ENCODE measurements at places on chromosomes 5 and 9.

DNA sequence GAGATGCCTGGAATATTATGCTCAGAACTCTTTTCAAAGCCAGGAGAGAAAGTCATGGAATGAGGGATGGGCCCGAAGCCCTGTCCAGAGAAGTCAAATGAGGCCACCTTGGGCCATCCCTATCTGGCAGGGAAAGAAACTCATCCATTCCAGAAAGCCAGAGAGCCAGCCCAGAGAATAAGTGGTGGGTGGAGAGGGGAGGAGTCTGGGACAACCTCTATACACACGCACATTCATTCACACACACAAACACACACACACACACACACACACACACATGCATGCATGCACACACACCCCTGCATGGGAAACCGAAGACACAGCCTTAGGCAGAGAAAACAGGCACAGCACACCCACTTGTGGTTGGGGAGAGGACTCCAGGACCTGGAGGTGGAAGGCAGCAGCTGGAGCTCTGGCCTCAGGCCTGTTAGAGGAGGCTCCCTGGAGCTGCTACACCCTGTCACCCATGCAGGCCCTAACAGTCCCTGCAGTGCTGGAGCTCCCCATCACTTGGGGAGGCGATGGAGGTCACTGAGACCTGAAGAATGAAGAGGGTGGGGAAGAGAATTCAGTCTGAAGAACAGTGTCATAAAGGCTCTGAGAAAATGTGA, 38.0 kb downstream of the TGFBI start:
- DNase-seq, result no peak

GRCh38 chr9:116323012-116323411, 169.4 kb downstream of the PAPPA start:
- DNase-seq, result no peak

DNA sequence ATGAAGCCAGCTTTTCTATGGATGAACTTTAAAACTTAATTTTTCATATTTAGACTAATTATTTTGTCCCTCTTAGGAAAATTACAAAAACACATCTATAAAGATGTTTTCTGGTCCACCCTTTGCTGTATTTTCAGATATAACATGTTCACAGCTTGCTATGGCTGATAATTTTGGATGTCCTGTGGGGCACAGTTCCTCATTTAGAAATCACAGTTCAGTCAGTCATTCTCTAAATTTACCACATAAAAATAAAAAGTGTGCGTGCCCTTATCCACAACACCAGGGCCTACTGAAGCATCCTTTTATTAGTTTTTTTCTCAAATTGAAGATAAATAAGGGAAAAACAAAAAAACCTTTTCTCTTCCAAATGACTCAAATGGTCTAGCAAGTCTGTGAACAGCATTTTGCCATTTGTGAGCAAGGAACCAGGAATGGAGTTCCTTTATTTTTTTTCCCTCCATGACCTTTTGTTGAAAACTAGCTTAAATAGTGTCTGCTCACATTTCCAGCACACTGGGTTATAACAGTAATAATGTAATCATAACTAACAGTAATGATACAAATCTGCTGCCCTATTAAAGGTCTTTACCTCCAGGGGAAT, 87.1 kb downstream of the CEMIP2 start:
- no peak for DNase-seq

DNA sequence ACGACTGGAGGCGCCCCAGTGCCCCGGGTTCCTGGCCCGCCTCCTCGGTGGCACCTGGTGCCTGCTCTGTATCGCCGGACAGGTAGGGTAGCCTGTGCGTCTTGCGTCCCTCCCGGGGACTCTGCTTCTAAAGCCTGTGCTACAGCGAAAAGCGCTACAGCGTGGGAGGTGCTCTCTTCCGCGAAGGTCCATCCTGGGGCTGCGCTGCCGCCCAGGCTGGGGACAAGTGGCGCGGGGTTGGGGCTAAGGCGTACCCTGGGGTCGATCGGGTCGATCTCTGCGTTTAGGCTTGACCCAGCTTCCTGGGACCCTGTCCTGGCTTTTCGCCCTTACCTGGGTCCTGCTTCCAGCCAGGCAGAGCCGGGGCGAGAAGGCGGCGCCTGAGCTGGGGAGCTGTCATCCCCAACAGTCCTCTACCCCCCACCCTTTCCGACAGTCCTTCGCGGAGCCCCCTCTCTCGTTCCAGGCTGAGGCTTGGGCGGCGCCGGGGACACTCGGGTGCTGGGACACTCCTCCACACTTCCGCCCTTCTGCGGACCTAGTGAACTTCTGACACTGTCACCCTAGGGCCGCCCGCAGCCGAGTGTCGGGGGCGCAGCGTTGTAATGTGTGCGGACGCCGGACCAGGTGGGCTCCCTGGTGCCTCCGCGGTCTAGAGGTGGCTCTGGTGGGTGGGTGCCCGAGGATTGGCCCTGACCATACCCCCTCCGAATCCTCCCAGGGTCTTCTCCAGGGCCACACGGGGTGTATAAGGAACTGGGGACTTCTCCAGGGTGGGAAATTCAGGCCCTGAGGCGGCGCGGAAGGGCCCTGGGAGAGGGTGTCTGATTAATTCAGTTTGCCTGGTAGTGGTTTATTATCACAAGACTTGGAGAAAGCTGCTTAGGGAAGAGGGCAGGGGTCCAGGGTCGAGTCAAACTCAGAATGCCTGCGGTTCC, 328.2 kb downstream of the SH3GL2 start:
- DNase-seq, result no peak

DNA sequence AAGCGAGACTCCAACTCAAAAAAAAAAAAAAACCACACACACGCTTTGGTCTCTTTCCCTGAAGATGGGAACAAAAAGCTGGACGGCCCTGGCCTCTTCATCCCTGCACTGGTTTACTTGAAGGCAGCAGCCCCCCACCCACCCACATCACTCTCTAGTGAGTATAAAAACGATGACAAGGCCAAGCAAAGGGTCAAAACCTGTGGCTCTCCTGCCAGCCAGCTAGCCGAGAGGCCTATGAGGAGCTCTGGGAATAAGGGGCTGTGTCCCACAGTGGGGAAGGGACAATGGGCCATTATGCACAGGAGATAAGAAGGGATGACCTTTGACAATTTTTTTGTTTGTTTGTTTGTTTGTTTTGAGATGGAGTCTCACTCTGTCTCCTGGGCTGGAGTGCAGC, 13.1 kb downstream of the QRFP start:
- DNase-seq, result no peak

- no peak for DNase-seq
Measured at GRCh38 chr5:122738088-122738487, 36.8 kb upstream of the SNX2 start.

- DNase-seq, result no peak
Measured at GRCh38 chr9:14480526-14480925, 166.6 kb upstream of the NFIB start.

GRCh38 chr5:36611520-36612274, 5.3 kb downstream of the SLC1A3 start:
- DNase-seq, result no peak

GRCh38 chr5:67253911-67254310, 57.3 kb upstream of the CD180 start:
- no peak for DNase-seq

DNA sequence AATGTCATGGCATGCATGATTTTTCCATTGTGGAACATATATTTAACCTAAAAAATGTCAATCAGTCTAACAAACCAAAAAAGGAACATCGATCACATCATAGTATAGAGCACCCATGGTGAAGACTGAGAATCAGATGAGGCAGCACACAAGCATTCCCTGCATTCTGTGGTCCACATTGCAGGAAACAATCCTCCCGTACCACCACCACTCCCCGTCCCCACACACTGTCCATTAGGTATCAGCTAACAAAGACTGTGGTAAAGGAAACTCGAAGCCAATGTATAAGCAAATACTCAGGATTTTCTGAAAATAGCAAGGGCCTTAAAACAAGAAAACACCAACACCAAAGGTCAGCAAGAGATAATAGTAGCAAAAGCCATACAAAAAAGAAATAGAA, 1104.4 kb upstream of the SEMA6A start:
- no peak for DNase-seq

DNA sequence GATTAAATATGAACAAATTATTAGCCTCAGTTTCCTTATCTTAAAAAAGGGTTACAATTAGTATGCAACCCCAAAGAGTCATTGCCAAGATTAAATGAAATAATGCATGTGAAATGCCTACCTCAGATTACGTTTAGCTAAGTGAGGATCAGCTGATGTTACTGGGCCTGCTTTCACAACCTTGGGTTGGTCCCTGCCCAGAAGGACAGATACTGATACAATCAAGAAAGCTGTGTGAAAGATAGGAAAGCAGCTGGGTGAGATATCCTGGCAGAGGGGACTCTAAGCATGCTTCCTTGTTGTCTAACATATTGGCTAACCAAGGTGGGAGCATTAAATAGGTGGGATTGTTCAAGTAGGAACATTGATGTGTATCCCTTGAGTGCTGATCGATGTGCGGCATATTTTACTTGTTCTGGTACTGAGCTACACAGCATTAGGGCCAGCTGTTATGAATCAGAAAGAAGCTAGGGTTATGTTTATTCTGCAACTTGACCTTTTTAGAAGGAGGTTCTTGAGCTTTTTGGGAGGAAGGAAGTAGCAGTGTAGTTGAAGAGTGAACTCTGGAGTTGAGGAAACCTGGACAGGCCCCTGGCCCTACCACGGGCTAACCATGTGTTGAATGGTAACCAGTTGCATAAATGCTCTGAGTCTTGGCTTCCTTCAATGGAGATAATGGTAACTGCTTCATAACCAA, 28.9 kb downstream of the SNX24 start:
- DNase-seq, result no peak
